Ureter (tissue), 1 donor: ENCODE measurements at places on chromosomes 11 and 22. TPM values are rescaled to one million over a fixed set of nuclear protein-coding genes. Genes with fewer than 3 reads are reported as not detected.

Gene GPHA2
- not detected for total RNA-seq

- no peak for DNase-seq
Observed at GRCh38 chr22:24394254-24394653, 33.1 kb upstream of the ADORA2A start.

GRCh38 chr11:86669424-86669823 is 3.0 kb downstream of the ME3 start:
- no peak for DNase-seq

GRCh38 chr11:98828986-98829708 is 191.6 kb upstream of the CNTN5 start:
- DNase-seq, result no peak

Gene MRGPRF
- total RNA-seq, result 75.2 TPM

GRCh38 chr11:3052109-3052479 is 5.1 kb downstream of the CARS1 start:
- DNase-seq, result no peak

DNA sequence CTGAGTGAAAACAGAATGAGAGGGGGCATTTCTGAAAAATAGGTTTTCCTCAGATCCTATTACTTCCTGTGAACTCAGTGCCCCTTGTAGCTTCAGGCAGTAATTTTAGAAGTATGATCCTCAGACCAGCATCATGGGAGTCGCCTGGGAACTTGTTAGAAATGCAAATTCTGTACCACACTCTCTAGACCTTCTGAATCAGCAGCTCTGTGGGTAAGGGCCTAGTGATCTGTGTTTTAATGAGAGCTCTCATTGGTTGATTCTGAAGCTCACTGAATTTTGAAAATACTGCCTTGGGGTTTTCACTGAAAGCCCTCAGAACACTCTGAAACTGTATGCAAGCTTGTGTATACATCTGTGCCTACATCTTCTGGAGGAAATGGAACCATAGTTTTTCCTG is 647.2 kb upstream of the ANO5 start:
- DNase-seq, result no peak

DNA sequence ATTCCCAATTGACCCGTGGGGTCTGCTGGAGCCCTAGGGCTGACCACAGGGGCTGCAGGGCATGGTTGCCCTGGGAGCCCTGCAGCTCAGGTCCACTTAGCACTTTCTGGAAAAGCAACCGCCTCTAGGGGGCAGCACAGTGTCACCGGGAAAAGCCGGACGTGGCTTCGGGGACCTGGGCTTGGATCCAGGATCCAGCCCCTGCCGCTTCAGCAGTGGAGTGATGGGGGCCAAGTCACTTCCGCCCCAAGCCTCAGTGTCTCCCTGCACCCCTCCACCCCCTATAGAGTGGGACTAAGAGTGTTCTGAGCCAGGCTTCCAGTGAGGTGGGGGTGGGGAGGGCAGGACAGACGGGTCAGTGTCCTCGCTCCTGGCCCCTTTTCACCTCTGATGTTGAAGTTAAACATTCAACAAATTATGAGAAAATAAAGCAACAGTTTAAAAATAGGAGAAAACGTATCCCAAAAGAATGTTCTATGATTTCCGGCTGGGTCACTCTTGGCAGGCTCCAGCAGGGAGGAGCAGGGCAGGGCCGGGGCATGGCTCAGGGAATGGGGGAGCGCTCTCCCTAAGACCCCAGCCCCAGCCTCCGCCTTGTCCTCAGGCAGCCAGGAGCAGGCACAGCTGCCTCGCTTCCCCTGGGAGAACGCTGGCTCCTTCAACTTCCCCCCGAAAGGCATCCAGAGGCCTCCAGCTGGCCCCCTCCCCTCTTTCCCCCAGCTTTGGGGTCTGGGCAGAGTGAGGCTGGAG is 96.5 kb upstream of the FGF3 start:
- DNase-seq, result peak; percentile 87

DNA sequence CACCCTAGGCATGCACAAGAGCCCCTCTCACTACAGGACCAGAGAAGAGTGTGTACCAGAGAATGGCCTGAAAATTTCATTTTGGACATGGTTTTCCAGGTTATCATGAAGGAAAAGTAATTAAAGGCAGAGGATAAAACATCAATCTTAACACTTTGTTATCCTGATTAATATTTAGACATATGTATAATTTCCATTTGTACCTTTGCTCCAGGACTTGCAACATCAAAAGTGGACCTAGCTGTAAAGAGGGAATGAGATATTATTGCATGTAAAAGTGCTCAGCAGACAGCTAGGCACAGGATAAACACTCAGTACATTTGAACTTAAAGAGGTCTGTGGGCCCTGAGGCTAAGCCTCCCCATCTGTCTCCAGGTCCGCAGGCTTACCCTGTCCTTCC is 2.0 kb upstream of the SCN4B start:
- no peak for DNase-seq

- DNase-seq, result no peak
Observed at GRCh38 chr11:121419836-121420235, 32.3 kb upstream of the SORL1 start.

Gene BBOX1
- total RNA-seq, result 0.73 TPM

GRCh38 chr22:46589141-46589748 is 30.9 kb upstream of the GRAMD4 start:
- no peak for DNase-seq

DNA sequence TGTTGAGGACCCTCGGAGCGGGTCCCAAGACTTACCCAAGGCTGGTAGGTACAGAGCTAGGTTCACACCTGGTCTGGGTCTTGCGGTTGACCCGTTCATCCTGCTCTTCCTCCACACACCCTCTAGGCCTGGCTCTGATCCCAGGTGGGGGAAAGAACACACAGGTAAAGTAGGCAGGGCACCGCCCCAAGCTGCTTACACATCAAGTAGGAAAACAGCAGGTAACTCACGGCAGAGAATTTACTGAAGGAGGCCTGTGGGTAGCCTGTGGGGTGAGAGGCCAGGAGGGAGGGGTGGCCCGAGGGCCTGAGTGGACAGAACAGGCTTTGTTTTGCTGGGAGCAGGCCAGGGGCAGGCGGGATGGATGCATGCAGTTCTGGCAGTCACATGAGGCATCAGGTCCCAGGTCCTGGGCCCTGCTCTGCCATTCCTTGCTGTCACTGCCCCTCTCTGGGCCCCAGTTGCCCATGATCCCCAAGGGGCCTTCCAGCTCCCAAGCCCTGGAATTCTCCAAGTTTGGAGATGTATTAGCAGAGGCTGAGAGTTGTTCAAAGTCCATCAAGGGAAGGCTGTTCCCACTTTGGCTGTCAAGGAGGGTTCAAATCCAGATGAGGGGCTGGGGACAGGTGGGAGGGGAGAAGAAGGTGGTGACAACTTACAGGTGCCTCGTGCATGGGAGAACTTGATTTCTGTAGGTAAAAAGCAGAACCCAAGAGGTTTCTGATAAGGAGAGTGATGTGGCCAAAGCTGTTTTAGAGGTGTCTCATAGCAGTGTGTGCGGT is 5.7 kb downstream of the TSKU start:
- peak; percentile 85 for DNase-seq

DNA sequence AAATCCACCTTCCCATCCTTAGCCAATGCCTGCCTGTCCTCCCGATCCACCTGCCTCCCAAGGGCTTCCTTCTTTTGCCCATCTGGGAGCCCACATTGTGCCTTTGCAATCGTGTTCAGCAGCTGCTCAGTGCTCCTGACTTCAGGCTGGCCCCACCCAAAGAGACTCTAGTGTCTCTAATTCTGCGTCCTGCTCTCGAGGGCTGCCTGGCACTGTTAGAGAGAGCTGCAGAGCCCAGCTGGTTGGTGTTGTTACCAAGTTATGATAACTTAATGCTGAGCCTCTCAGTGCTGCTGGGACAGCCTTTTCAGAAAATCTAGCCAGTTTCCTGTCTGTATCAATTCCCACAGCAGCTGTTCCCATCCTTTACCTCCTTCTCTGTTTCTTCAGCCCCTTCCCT is 69.1 kb downstream of the MICAL2 start:
- DNase-seq, result peak; percentile 40

GRCh38 chr11:117887431-117888138 is 11.1 kb upstream of the FXYD6 start:
- no peak for DNase-seq

Gene GDPD4
- total RNA-seq, result not detected

DNA sequence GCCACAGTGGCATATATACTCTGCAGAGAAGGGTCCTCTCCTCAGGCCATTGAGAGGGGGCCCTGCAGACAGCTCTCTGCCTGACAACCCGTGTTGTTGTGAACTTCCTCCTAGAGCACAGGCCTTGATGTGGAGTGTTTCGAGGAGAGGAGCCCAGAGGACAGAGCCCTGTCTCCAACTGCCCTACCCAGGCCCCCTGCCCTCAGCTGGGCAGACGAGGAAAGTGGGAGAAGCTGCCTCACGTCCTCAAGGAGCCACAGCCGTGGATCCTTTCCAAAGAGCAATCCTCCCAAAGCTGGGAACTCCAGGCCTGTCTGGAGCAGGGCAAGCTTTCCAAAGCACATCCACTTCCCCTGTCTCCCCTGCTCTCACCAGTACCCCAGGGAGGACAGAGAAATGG is 10.7 kb downstream of the LMO1 start:
- no peak for DNase-seq

GRCh38 chr11:78586452-78587046 is 11.9 kb upstream of the NARS2 start:
- no peak for DNase-seq

DNA sequence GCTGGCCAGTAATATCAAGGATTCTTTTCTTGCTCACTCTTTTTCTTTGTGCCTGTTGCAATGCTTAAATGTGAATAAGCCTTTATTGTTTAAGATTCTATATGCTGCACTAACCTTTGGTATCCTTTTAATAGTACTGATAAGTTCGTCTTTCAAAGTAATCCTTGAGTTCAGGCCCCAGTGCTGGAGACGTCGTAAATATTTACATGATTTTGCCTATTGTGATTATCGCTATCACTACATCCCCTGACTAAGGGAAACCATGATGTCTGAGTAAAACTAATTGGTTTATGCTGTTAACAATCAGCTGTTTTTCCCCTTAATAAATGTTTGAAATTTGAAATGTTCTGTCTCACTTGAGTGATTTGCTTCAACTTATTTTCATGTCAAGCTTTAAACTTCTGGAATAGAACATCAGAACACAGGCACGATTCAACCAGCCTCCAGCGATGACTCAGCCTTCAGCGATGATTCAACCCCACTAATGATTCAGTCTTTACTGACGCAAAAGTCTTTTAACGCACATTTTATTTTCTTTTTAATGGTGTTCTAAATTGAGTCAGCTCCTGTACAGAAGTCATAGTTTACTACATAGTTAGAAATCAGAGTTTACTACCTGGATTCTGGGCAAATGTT is 3.9 kb downstream of the HTATIP2 start:
- no peak for DNase-seq

GRCh38 chr11:129932381-129933067 is 37.1 kb upstream of the NFRKB start:
- DNase-seq, result no peak

GRCh38 chr22:46864314-46865051 is 102.0 kb downstream of the TBC1D22A start:
- no peak for DNase-seq

Gene PATE2
- 0.23 TPM for total RNA-seq

GRCh38 chr11:128884703-128885338 is 6.3 kb upstream of the KCNJ5 start:
- peak; percentile 74 for DNase-seq

DNA sequence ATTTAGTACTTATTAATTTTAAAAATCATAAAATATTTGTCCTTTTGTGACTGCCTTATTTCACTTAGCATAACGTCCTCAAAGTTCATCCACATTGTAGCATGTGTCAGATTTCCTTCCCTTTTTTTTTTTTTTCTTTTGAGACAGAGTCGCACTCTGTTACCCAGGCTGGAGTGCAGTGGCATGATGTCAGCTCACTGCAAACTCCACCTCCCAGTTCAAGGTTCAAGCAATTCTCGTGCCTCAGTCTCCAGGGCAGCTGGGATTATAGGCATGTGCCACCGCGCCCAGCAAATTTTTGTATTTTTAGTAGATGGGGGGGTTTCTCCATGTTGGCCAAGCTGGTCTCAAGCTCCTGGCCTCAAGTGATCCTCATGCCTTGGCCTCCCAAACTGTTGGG is 10.6 kb downstream of the RAB6A start:
- no peak for DNase-seq

GRCh38 chr22:49995041-49995360 is 17.6 kb downstream of the IL17REL start:
- no peak for DNase-seq

- DNase-seq, result no peak
Observed at GRCh38 chr11:103315248-103315647, 206.0 kb downstream of the DYNC2H1 start.

DNA sequence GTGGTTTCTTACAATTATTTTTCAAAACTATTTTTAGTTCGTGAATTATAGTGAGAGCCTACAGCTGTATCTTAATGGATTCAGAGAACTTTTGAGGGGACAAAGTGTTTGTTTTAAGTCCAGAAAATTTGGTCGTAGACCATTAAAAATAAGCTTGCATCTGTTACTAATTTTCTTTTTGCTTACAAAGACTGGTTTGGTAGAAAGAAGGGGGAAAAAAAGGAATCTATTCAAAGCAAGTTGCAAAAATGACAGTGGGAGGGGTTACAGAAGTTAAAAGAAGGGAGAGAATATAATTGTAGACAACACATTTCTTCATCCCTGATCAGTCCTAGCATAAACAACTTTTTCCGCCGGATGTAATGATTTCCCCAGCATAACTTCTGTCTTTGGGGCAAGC is 72.1 kb downstream of the AMOTL1 start:
- no peak for DNase-seq

GRCh38 chr11:28289444-28289843 is 181.3 kb downstream of the METTL15 start:
- no peak for DNase-seq

GRCh38 chr11:118223992-118224391 is 819 bp downstream of the JAML start:
- DNase-seq, result no peak

- DNase-seq, result no peak
Observed at GRCh38 chr11:17413414-17414316, 25.2 kb upstream of the KCNJ11 start.
